Small intestine (tissue), 16 donors: ENCODE measurements at places on chromosomes 3 and 15.

- no peaks in the 10 kb centered on the region for H3K27me3 ChIP-seq
- no peak for DNase-seq
These were observed 43.4 kb downstream of the NR2C2 start for GRCh38 chr3:14990780-14991148.

GRCh38 chr3:72160351-72160750 is 375.4 kb upstream of the PROK2 start:
- no peak overlapping the region for H3K27ac ChIP-seq
- peaks cover 13% of the 10 kb centered on the region for H3K4me1 ChIP-seq
- H3K4me3 ChIP-seq = no peak overlapping the region

DNA sequence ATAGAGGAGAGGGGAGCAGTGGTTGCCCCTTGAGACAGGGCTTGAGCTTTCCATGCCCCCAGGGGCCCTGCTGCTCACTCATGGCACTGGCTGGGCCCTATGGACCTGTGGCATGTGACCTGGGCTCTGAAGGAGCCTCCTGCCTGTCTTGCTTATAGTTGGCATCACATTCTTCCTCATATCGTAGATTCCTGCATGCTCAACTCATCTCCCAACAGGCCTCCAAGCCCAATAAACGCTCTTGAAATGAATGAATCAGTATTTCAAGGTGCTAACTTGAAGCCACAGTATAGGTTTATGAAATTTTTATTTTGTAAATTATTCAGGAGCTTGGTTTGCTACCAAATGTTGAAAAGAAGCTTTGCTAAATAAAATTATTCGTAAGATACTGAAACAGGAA is 93.3 kb upstream of the SLC7A14 start:
- DNase-seq = no peak
- H3K27me3 ChIP-seq = no peaks in the 10 kb centered on the region
- H3K4me1 ChIP-seq = no peaks in the 10 kb centered on the region
- no peak overlapping the region for H3K4me3 ChIP-seq
- no peak overlapping the region for H3K27ac ChIP-seq

GRCh38 chr3:14289590-14290461 is 111.2 kb downstream of the LSM3 start:
- H3K4me1 ChIP-seq = peaks cover 34% of the 10 kb centered on the region
- H3K36me3 ChIP-seq = no peaks in the 10 kb centered on the region
- no peak overlapping the region for H3K4me3 ChIP-seq
- DNase-seq = peak; percentile 91
- peak overlapping the region; percentile 92 for H3K27ac ChIP-seq

GRCh38 chr3:121662742-121663141 is 2.0 kb upstream of the HCLS1 start:
- H3K4me1 ChIP-seq = no peaks in the 10 kb centered on the region
- H3K27me3 ChIP-seq = no peaks in the 10 kb centered on the region
- no peak for DNase-seq

DNA sequence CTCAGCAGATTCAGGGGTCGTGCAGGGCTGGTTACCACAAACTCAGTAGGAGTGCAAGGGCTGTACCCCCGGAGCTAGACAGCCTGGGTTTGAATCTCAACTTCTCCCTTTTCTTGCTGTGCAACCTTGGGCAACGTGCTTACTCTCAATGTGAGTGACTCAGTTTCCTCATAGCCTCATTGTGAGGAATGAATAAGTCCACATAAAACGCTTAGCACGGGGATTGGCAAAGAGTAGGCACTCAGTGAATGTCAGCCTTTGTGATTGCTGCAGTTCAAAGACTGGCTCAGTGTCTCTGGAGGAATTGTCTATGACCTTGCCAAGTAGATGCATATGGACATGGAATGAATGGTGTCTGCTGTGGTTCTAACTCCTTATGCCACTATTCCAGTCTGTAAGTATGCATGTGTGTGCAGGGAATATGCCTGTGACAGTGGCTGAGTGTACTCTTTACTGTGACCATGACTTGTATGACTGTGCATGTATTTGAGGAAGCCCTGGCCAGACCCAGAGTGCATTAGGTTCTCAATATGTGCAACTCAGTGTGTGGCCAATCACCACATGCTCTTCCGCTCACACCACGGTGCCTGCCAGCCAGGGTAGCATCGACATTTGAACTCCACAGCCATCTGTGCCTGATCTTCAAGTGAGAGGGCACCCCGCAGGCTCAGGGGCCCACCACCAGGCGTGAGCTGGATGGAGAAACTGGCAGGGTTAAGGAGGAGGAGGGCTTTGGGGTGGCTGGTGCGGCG is 900 bp upstream of the HYAL3 start:
- H3K27ac ChIP-seq = peak overlapping the region; percentile 84
- H3K36me3 ChIP-seq = peaks cover 22% of the 10 kb centered on the region
- peak; percentile 58 for DNase-seq

GRCh38 chr3:16466822-16467221 is 46.7 kb downstream of the RFTN1 start:
- no peak for DNase-seq
- no peak overlapping the region for H3K4me3 ChIP-seq
- no peaks in the 10 kb centered on the region for H3K27me3 ChIP-seq
- H3K4me1 ChIP-seq = no peaks in the 10 kb centered on the region
